ENCODE measurements at places on chromosomes 12 and 14.

DNA sequence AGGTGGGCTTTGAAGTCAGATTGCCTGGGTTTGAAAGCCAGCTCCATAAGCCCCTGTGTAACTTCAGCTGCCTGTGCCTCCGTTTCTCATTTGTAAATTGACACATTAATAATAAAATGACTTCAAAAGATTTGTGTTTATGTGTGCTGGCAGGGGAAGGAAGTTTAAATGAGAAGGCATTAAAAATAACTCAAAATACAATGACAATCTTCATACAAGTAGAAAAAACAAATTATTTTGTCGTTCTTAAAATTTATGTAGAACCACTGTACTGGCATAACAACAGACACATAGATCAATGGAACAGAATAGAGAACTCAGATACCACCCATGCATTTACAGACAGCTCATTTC, 83.0 kb downstream of the PPM1A start:
- DNase-seq, result no peak

DNA sequence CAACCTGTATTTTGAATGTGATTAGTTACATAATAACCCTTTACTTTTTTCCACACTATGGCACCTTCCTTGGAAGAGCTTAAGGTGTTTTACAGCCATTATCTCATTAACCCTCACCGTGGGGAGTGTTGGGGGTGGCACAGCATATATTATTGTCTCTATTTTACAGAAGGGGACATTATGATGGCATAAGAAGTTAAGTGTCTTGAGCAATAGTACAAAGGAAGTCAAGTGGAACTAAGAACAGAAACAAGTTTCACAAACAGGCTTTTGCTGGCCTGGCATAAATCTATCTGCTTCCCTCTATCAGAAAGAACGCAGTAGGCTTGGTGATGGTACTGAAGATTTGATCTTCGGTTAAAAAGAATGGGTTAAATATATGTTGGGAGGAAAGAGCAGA, 169.7 kb upstream of the OTX2 start:
- no peak for DNase-seq

DNA sequence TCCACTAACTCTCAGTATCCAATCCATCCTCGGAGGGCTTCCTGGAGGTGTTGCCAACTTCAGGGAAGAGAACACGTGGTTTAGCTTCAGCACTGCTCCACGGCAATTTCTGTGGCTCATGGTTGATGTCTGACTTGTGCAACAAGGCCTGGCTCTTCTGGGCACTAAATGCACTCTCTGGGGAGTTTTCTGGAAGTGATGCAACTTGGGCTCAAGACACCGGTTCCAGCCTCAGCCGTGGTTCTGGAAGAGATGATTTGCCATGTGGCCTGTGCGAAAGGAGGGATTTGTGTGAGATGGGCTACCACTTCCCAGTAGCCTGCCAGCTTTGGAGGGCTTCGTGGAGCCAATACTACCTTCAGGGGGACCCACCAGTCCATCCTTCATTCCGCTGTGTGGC, 118.6 kb upstream of the RTL1 start:
- DNase-seq, result no peak

- no peak for DNase-seq
These were observed 131.2 kb upstream of the FOXG1 start for GRCh38 chr14:28635387-28635786.

DNA sequence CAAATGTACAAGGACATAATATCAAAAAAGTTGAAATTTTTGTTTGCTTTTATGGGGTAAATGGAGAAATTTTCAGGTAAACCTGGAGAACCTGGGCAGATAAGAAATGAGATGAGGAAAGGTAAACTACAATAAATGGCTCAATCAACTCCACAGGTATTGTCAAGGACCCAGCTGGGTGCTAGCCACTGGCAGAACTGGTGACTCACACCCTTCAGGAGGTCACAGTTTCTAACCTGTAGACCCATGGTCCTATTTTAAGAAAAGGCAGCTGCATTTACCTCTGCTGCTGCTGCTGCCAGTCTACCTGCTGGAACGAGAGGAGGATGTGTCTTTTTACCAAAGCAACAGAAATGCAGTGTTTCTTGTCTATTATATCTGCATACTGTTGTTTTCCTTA, 226.6 kb downstream of the ALG10B start:
- no peak for DNase-seq

- no peak for DNase-seq
These were observed at the start of gene GPR135 for GRCh38 chr14:59465316-59466135. TSS of gene GPR135 (minus strand) at chr14:59465380. CDS start at chr14:59465226, 154 bp downstream.

DNA sequence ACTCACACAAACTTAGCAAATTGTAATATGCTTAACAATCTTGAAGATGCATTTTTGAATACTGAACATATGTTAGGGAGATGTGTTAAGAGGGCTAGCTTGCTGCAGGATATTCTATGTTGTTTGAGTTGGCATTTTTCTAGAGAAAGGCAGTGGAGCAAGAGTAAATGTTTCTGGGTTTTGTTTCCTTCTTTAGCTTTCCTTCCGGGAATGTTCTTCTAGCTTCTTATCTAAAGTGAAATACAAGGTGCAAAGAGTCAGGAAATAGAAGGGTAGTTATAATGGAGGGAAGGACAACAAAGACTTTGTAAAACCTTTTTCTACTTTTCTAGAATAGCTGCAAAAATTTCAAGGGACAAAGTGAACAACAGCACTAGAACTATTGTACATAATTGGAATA, 77.6 kb upstream of the KCNH3 start:
- no peak for DNase-seq

DNA sequence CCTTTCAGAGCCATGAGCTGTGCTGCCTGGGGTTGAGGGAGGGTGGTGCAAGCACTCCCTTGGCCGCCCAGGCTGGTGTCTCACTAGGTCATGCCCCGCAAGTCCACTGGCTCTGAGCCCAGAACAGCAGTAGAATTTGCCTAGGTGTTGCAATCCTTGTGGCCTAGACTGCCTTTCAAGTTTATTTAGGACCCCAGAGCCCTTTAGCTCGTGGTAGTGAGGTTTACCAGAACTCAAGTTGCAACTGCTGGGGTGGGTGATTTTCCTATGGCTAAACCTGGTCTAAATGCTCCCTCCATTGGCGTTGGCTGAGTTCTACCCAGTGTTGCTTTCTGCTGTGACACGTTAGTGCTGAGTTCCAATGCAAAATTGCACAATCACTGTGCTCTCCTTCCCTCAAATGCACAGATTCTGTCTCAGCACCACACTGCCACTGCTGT, 287.2 kb downstream of the BCAT1 start:
- DNase-seq, result no peak

DNA sequence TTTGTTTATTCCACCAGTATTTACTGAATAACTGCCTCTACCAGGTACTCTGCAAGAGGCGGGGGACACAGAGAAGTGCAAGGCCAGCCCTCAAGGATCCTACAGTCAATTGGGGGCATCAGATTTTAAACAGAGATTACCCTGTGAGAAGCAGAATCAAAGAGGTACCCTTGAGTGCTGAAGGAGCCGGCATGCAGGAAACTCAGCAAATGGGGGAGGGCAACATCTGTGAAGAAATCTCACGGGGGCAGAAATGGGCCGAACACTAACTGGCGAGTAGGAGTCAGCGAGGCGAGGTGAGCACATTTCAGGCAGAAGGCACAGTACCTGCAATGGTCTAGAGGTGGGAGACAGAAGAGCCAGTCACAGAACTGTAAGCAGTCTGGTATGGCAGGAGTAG, 9.0 kb downstream of the GALNT6 start:
- DNase-seq, result no peak

DNA sequence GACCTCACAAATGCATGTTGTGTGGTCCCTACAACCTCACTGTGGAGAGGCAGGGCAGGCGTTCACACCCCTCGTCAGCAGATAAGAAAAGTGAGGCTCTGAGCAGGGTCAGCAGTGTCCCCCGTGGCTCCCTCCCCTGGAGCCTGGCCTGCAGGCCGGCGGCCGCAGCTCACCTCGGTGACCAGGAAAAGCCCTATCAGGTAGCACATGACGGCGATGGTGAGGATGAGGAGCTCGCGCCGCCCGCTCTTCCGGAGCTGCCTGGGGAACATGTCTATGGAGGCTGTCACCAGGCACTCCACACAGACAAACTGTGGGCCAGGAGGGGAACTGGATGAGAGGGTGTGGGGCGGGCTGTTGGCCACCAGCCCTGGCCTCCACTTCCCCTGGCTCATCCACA, 18.0 kb downstream of the SLC6A12 start:
- no peak for DNase-seq

- DNase-seq, result no peak
These were observed 48.5 kb downstream of the MDM2 start for GRCh38 chr12:68856510-68856909.

- DNase-seq, result no peak
These were observed 29.1 kb downstream of the RFLNA start for GRCh38 chr12:124323771-124324530.

DNA sequence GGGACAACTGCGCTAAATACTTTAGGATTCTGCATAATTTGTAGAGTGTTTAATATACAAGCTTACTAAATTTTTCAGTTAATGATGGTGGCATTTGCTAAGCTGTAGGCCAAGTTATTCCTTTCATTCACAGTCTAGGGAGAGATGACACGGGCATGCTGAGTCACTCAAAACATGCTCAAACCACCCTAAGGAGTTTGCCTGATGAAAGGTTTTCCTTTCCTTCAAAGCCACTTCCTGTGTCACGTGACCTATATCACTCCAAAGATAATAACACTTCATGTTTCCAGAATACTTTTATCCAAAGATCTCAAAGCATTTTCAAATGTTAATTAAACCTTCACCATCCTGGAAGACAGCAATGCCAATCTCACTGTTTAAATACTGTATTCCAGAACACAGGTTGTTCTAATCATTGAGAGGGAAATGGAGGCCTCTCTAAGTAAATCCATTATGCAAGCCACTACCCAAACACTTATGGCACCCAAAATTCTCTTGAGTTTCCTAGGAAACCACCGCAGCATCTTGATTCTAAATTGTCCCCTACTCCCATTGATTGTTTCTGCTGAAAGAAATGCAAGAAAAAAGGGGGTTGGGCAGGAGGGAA, 207.0 kb upstream of the CDKN3 start:
- DNase-seq, result no peak

GRCh38 chr14:103887557-103888115, 40.3 kb upstream of the PPP1R13B start:
- no peak for DNase-seq

DNA sequence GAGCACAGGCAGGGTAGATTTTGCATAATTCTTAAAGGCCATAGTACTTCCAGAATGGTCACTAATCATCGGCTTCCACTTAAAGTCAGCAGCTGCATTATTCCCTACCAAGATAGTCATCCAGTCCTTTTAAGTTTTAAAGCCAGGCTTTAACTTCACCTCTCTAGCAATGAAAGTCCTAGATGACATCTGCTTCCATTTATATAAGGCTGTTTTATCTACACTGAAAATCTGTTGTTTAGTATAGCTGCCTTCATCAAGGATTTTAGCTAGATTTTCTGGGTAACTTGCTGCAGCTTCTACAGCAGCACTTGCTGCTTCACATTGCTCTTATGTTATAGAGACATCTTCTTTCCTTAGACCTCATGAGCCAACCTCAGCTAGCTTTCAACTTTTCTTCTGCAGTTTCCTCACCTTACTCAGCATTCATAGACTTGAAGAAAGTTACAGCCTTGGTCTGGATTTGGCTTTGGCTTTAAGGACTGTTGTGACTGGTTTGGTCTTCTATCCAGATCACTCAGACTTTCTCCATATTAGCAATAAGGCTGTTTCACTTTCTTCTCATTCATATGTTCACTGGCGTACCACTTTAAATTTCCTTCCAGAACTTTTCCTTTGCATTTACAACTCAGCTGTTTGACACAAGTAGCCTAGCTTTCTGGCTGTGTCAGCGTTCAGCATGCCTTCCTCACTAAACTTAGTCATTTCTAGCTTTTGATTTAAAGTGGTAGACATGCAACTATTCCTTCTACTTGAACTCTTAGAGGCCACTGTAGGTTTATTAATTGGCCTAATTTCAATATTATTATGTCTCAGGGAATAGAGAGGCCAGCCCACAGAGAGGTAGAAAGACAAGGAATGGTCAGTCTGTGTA, 209.9 kb upstream of the GARIN2 start:
- no peak for DNase-seq

DNA sequence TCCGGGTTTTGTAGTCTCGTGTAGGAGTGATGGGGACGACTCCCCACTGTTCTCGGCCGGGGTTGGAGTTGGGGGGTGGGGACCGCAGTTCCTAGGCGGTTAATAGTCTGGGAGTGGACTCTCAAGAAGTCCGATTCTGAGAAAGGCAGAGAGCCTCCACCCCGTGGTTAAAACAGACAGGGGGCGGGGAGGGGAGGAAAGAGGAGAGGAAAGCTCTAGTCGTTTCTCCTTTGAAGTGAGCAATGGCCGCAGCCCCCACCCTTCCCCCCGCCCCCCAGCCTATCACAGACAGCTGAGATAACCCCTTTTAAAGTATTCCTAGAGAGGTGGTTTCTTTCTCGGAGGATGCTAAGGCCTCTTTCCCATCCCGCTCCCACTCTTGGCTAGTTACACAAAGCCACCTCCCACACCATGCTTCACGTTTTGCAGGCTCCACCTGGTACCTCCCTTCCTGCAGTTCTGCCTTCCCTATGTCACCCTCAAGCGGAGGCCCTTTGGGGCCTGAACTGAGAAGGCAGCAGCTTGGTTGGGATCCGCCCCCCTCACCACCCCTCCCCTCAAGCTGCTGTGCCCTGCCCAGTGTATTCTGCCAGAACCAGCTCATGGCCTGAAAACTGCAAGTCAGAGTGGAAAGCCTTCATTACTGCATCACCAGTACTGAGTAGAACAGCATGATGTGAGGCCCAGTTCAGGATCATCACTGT, 853 bp downstream of the USP5 start:
- DNase-seq, result peak; percentile 31

- no peak for DNase-seq
These were observed 17.7 kb upstream of the C14orf180 start for GRCh38 chr14:104561632-104562495.

GRCh38 chr14:21680072-21680471, 6.5 kb upstream of the OR4E1 start:
- DNase-seq, result no peak

DNA sequence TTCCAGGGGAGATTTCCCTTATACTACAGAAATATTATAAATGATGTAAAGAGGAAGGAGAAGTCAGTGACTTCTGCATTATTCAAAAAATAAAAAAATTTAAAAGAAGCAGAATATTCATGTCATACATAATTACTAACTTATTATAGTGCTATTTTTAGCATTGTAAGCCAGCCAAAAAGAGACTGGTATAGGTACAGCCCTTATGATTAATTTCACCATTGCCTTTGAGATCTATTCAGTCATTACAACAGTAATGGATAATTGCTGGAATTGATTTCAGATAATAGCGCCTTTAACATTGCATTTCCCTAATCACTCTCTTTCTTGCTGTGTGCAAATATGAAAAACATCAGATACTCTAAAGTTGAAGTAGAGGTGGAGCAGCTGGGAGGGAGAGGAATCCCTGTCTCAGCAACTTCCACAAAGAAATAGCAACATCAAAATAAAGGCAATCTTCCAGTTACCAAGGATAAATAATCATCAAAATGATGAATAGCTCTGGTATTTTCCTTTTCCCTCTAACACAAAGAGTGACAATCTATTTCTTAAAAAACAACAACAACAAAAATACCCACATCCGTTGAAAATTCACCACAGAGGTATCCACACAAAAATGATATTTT, 71.8 kb upstream of the OVCH1 start:
- DNase-seq, result no peak

GRCh38 chr14:20215196-20215595, 8.3 kb upstream of the OR11H6 start:
- no peak for DNase-seq

- no peak for DNase-seq
These were observed 962.6 kb upstream of the FBXO33 start for GRCh38 chr14:40394634-40395340.

Measured in activated CD8-positive, alpha-beta memory T cell treated with anti-CD3 and anti-CD28 coated beads for 48 hours (primary cell).